HS-5 (cell line): ENCODE measurements at places on chromosomes 5 and 9.

DNA sequence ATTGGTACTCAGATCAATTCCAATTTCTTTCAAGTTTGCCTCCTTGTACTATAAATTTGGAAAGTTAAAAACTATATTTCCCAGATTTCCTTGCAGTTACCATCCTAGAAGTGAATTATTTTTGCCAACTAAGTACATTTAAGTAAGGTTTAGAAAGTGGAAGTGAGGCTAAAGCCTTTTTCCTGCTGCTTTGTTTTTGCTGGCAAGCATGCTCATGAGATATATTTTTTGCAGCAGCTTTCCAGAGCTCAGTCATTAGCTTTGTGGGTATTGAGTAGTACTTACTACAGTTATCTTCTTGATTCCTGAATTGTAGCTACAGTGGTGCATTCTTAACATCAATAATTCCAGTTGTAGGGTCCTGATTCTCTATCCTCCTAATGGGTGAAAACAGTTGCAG is 3.5 kb upstream of the BTF3 start:
- no peak for DNase-seq

DNA sequence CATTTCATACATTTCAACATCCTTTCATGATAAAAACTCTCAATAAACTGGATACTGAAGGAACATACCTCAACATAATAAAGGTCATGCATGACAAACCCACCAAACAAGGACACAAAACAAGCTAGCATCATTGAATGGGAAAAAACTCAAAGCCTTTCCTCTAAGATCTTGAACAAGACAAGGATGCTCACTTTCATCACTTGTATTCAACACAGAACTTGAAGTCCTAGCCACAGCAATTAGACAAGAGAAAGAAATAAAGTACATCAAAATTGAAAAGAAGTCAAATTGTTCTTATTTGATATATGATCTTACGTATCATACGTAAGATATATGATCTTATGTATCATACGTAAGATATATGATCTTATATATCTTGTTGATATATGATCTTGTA is 5.3 kb downstream of the MRPL50 start:
- no peak for DNase-seq

DNA sequence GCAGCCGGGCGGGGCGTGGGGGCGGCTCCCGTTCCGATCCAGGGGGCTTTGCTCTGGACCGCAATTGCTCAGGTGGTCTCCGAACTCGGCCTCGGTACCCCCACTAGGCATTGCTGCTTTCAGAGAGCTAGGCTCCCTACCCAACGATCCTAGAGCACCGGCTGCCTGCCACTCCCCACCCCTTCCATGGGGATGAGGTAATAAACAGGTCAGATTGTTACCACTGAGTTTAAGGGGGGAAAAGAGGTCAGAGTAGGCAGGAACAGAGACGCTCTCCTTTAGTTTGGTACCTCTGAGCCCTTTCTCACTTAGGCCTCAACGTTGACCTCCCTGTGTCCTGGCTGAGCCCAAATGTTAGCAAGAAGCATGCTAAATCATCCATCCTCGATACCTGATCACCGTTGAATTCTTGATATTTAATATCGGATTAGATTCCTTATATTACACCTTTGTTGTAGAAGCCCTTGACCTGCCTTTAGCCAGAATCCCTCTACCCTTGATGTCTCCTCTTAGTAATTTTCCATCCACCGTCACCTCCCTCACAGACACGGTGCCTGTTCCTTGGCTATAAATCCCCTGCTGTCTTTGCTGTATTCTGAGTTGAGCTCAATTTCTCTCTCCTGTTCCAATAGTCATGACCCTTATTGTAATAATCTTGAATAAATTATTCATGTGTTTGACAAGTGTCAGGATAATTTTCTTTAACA is 588 bp upstream of the PLPP1 start:
- no peak for DNase-seq

- DNase-seq, result peak; percentile 91
Observed at GRCh38 chr5:41414598-41414997, 95.8 kb downstream of the PLCXD3 start.

- no peak for DNase-seq
Observed at GRCh38 chr9:89744730-89745129, 139.9 kb downstream of the GADD45G start.

DNA sequence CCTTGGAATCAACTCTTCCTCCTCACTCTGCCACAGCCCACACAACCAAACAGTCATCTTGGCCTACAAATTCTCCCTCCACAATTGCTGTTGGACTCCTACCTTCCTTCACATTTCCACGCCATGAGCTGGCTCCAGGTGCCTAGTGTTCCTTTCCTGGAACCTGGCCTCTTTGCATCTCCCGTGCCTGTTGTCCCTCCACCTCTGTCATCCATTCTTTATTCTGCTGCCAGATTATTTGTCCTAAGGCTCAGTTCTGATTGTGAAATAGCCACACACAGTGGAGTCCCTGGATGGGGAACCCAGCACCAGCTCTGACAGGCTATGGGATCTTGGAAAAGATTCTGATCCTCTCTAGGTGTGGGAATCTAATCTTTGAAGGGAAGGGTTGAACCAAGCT is 109.1 kb upstream of the ANKH start:
- DNase-seq, result no peak

DNA sequence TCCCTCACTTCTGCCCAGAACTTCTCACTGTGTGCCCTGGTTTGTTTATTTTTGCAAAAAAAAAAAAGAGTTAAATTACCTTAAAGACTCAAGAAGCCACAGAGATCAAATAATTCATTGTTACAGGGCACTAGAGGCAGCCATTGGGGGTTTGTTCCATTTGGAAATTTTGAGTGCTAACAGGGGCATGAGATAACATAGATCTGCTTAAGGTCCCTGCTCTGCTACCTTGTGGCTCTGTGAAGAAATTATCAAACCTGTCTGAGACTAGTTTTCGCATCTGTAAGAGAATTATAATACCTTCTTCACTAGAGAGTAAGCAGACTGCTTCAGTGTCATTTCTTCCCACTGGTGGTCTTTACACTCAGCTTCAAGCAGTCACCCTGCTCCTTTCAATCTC is 394 bp downstream of the TLR4 start:
- DNase-seq, result no peak

GRCh38 chr5:103036601-103037000 is 83.3 kb downstream of the GIN1 start:
- no peak for DNase-seq

- no peak for DNase-seq
Observed at GRCh38 chr5:2783223-2783622, 31.7 kb upstream of the IRX2 start.

DNA sequence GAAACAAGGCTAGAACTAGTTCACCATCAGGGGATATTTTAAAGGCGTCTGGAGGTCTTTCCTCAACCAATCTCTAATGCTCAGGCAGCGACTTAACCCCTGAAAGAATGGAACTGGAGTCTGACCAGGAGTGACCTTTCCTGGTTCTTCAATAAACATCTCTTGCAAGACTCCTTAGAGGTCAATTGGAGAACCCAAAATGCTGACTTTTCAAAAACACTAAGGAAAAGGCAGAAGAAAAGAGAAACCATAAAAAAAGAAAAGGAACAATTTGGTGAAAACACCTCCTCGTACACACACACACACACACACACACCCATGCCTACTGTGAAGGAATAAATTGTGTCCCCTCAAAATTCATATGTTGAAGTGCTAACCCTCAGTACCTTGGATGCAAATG is 12.3 kb downstream of the TIMD4 start:
- no peak for DNase-seq

- DNase-seq, result no peak
Observed at GRCh38 chr5:17440766-17441165, 57.3 kb upstream of the TAF11L2 start.

DNA sequence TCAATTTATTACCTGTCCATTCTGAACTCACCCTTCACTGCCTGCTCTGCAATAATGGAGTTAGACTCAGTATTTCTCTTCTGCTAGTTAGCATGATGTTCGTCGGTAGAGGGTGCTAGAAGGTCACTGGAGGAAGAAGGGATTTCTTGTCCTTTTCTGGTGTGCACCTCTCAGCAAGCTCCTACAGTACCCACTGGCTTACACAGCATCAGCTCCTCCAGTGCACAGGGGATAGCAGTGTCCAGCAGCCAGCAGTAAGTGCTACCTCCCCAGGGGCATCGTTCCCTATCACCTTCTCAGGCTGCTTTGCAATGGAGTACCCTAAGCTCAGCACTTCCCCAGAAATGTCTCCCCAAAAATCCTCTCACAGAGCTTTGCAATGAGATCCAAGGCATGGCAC is 45.9 kb upstream of the APC start:
- DNase-seq, result no peak

GRCh38 chr9:36399980-36400331 is at the start of gene RNF38:
Gene RNF38, minus strand, starts transcription at chr9:36400269. Its CDS starts 161 bp downstream, at chr9:36400108.
- DNase-seq, result no peak

DNA sequence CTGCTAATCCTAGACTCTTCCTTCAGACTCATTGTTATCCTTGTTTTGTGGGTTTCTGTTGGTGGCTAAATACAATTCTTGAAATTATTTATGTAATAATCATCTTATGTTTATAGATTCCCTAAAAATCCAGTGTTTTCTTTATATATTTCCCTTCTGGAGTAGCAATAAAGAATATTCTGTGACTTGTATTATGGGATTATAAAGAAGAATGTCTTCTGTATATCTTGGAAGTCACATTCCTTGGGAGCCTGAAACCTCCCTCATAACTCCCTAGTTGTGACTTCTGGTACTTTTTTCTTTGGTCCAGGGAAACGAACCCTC is 356.1 kb downstream of the TMEM167A start:
- DNase-seq, result no peak

DNA sequence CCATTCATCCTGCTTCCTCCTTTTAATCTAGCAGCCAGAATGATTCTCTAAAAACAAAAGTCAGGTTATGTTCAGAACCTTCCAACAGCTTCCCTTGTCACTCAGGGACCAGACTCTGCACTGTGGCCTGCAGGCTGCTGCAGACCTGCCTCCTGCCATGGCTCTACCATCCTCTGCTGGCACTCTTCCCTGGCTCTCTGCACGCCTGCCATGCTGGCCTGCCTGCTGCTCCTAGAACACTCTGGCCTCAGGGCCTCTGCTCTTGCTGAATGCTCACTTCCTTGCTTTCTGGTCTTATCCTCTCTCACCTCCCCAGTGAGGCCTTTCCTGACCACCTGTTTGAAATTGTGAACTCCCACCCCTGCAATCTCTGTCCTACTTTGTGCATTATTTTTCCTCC is 149.4 kb downstream of the CD180 start:
- DNase-seq, result no peak

DNA sequence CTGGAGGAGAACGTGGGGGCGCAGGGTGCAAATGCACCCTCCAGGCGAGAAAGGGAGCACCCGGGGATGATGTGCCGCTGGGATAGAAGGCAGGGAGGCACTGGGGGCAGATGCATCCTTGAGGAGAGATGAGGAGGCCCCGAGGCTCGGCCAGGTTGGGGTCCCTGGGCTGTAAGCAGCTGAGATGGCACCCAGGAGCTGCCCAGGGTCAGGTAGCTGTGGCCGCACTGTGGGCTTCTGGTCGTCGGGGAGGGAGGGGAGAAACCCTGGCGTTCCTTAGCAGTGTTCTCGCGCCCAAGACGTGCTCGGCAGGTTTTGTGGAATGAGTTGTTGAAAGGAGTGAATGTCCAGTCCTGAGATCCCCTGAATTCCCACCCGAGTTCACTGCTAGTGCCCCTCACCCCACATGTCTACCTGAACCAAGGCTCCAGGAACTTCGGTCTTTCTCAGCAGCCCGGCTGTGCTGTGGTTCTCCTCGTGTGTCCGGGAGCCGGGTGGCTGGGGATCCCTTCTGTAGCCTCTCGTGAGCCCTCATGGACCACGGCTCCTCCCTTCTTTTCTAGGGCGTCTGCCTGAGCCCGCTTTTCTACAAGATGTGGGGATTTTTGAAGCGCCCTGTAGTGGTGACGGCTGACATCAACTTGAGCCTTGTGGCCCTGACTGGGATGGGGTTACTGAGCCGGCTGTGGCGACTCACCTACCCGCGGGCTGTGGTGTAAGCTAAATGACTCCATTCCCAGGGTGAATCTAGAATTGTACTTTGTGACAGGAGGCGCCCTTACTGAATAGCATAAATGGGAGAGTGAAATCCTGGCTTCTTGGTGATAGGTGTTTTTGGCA is 1.1 kb downstream of the POMT1 start:
- no peak for DNase-seq

GRCh38 chr5:74865804-74866595 is at the start of gene FAM169A:
Gene FAM169A, minus strand, starts transcription at chr5:74866387. Its CDS starts 24,711 bp downstream, at chr5:74841676.
- no peak for DNase-seq

DNA sequence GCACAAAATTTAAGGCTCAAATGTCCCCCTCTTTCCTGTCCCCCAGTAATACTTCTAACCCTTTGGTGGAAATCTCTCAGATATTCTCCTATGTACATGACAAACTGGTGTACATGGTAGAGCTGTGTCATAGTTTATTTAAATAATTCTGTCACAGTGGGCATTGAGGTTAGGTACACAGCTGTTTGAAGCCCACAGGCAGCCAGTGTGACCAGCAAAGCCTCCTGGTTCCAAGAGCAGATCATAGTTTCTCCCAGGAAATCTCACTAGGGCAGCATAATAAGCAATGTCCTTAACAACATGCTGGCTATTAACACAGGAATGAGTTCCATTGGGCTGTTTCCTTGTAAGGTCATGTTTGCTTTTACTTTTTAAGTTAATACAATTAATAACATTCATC is 63.9 kb downstream of the NDST1 start:
- DNase-seq, result no peak

GRCh38 chr9:86353655-86354010 is 577 bp downstream of the TUT7 start:
- DNase-seq, result no peak

GRCh38 chr9:133440874-133441273 is 18.7 kb downstream of the ADAMTS13 start:
- DNase-seq, result no peak

DNA sequence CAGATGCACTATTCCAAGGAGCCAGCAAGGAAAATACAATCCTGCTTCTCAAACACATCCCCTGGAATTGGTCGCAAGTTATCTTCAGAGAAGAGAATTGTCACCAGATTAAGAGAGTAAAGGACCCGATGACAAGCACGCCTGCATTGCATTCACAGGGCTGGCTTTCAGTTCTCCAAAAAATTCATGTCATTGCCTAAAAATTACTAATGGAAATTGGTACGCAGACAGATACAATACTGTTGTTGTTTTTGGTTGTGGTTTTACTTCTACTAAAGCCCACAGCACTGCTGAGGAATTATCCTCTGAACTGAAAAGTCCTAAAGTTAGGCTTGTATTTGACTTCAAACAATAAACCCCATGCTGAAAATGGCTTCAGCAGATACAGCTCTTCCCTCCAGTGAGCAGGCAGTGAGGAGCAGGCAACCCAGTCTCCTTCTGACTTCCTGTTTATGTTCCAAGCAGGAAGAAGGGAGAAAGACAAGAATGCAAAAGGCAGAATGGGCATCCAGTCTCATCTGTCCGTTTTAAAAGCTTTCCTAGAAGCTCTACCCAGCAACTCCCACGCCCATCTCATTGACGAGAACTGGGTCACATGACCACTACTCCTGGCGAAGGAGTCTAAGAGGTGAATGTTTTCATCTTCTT is 80.6 kb upstream of the ZNF366 start:
- DNase-seq, result no peak
